ENCODE measurements at places on chromosomes 13 and 19.

- no peak for DNase-seq
Observed at GRCh38 chr13:96848286-96848685, 146.0 kb downstream of the OXGR1 start.

GRCh38 chr19:35784503-35785338 lies 9.4 kb downstream of the ARHGAP33 start:
- no peak for DNase-seq

- DNase-seq, result no peak
Observed at GRCh38 chr13:96769874-96770273, 224.4 kb downstream of the OXGR1 start.

DNA sequence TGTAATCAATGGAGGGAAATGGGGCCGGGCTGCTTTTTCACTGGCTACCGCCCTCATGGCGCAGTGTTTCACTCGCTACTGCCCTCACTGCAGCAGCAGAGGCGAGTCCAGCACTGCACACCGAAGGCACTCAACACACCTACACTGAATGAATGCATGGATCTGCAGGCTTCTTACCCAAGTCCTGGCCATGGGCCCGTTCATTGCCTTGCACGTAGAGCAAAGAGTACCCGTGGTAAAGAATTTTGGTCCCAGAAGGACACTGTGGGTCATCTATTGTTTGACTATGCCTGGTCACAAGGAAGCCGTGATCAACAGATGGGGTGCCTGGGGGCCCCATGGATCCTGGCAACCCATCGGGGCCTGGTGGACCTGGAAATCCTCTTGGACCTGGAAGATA lies 144.9 kb downstream of the COL4A1 start:
- DNase-seq, result no peak

DNA sequence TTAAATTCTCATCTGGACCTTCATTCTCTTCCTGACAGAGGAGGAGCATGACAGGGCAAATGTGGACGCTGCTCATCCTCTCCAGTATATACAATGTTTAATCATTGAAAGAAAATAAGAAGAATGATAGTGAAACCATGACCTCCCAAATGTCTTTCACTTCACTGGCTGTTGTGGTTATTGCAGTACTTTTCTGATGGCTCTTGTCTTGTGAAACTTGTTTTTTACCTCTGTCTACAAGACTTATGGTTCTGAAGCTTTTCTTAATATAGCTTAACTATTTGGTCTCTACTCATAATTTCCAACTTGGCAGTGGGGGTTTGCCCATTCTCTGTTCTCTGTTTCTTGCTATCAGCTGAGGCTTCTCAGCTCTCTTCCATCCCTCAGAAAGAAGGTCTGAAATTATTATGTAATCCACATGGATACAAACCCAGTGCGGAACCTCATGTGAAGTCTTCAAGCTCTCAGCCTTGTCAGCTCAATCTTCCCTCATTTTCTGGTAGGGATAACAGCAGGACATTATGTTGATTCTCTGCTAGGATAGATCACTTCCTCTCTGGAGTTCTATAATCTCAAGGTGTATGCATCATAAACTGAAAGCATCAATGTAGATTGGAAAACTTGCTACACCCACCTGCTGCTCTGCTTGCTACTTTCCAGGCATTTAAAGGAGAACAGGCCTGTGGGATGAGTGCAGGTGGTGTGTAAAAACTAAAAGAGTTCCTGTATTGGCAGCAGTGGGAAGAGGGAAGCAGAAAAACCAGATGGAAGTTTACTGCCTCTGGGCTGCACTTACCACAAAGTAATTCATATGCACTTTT lies 250.3 kb upstream of the HTR2A start:
- no peak for DNase-seq

- peak; percentile 65 for DNase-seq
Observed at GRCh38 chr19:48999481-49000325, 6.0 kb downstream of the RUVBL2 start.

DNA sequence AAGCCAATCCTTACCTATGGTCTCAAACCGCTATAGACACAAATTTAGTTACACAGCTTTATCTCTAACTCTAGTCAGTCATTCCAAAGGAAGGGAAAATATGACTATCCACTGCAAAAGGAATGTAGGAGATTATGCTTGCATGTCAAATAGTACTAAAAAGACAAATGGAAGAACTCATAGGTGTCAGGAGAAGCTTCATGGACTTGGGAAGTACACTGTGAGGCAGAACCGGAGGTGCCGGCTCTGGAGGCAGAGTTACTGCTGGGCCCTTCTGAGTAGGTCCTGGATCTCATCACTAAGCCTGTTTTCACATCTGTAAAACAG lies 97.5 kb downstream of the FOXO1 start:
- no peak for DNase-seq

GRCh38 chr19:23996549-23996948 lies 81.9 kb downstream of the ZNF726 start:
- DNase-seq, result no peak

GRCh38 chr19:40610396-40611064 lies 9.4 kb downstream of the LTBP4 start:
- peak; percentile 47 for DNase-seq

GRCh38 chr13:114080739-114081561 lies 51.5 kb downstream of the RASA3 start:
- no peak for DNase-seq

- no peak for DNase-seq
Observed at GRCh38 chr13:98182589-98182988, 5.5 kb upstream of the RNF113B start.

DNA sequence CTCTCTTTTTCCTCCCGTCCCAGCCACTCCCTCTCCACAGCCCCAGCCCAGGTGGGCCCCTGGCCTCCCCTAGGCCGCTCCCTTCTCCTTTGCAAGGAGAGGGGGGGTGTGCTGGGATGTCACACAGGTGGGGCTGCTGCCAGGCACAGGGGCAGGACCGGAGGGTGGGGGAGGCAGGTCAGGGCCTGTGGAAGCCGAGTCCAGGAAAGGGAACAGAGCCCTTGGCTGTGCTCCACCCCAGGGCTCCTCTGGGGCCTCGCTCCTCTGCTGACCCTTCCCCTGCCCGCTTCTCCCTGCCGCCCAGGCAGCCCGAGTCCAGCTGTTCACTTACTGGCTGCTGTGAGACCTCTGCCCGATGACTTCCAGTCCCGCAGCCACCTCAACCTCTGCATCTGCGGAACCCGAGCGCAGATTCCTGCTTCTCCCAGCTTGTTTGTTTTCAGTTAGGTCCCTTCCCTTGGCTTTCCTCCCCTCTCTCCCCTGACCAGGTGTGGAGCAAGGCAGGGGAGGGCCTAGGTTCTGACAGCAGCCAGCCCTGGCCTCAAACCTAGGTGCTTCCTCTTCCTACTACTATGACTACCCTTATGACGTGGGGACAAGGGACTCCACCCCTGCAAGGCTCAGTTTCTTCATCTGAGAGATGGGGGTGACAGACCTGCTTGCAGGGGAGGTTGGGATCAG lies 850 bp upstream of the KLK11 start:
- no peak for DNase-seq

DNA sequence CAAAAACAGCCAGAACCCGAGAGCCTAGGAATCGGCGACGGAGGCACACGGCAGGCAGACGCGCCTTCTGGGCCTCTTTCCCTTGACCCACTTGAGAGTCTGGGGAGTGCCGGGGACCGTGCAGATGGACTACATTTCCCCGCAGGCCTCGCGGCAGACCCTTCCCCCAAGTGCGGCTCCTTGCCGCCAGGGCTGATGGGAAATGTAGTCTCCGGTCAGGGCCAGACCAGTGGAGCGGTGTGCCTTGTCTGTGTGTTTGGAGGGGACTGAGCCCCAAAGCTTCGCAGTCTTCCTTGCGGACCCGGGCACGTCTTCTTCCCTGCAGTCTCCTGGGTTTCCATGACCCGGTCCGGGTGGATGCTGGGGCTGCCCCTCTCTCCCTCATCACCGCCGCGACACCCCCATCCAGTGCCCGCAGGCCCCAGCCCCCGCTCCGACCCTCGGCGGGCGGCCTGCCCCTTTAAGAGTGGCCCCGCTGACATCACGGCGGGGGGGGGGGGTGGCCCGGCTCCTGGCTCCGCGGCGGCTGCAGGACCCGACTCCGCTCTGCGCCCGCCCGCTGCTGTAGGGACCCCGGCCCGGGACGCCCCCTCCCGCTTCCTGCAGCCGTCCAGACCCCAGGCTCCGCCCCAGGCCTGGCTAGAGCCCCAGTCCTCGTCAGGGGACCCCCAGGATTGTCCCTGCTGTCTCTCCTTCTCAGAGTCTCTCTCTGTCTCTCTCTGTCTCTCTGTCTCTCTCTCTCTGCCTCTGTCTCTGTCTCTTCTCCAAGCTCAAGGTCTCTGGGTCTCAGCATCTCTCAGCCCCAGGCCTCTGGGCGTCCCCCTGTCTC lies 758 bp upstream of the CACNG7 start:
- DNase-seq, result peak; percentile 19

DNA sequence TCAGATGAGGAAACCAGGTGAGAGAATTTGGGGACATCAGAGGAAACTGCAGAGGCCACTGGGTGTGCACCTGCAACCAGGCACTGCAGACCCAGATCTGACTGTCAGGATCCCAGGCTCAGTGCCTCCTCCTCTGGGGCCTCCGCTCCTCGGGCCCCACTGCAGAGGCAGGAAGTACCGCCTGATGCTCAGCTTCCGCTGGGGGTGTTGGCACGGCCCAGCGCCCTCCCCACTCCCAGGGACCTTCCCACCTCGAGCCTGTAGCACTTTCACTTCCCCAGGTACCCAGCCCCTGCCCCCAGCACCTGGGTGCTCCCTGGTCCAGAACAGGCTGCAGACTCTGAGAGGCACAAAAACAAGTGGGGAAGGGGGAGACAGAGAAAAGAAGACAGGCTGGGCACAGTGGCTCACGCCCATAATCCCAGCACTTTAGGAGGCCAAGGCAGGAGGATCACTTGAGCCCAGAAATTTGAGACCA lies 1.4 kb upstream of the CD37 start:
- DNase-seq, result peak; percentile 42

DNA sequence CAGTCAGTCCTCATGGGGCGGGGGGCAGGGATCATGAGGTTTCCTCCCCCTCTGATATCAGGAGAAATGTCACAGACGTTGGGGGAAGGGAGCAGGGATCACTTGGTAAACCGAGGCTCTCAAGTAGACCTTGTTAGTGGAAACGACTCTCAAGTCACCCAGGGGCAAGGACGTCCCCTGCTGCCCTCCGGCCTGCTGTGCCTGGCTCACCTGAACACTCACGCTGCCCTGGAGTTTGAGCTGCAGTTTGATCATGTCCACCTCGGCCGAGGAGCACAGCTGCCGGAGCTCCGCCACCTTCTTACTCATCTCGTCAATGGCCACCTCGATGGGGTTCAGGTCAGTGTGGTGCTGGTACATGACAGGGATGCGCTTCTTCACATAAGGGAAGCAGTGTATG lies 47.6 kb upstream of the SLC15A1 start:
- no peak for DNase-seq

- no peak for DNase-seq
Observed at GRCh38 chr13:99565478-99566124, 64.3 kb downstream of the TM9SF2 start.

DNA sequence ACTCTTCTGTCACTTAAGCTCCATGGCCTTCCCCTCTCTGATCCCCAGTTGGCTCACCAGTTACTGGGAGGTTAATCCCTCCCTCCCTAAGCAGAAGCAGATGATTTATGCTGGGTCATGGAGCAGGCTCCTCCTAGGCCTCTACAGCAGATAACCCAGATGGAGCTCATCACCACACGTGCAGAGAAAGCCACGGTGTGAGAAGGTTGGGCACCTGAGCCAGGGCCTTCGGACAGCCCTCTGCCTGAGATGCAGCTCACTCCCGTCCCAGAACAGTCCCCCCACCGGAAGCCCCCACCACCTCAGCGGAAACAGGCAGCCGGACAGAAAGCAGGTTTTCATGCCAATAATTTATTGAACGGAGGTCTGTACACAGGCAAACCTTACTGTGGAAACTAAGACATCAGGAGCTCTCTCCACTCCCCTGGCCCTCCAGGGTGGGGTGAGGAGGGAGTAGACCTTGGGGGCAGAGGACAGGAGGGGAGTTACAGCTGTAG lies 9.8 kb downstream of the ZNF526 start:
- no peak for DNase-seq

DNA sequence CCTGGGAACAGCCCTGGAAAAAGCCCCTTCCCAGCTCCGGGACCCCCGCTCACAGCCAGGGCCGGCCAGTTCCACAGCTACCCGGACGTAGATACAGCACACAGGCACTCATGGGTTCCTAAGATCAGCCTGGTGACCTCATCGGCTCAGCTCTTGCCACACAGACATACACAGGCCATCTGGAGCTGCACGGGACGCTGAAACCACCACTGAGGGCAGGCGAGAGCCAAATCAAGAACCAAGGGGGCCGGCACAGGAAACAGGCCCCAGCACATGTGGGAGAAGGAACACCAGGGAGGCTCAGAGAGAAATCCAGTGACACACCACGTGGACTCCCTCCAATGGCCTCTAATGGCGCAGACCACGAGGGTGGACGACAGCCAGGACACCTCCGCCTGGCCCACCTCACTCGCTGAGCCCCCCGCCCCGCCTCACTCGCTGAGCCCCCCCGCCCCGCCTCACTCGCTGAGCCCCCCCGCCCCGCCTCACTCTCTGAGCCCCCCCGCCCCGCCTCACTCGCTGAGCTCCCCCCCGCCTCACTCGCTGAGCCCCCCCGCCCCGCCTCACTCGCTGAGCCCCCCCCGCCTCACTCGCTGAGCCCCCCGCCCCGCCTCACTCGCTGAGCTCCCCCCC lies 69.7 kb upstream of the C13orf46 start:
- no peak for DNase-seq

DNA sequence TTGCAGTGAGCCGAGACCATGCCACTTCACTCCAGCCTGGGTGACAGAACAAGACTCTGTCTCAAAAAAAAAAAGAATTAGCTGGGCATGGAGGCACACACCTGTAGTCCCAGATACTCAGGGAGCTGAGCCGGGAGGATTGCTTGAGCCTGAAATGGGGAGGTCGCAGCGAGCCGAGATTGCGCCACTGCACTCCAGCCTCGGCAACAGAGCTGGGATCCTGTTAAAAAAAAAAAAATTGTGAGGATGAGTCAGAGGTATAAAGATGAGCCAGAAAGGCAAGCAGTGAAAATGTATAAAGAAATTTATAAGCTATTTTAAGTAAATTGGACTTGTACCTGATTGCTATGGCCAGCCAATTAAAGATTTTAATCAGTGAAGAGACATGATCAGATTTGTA lies 21.1 kb downstream of the KBTBD6 start:
- no peak for DNase-seq

DNA sequence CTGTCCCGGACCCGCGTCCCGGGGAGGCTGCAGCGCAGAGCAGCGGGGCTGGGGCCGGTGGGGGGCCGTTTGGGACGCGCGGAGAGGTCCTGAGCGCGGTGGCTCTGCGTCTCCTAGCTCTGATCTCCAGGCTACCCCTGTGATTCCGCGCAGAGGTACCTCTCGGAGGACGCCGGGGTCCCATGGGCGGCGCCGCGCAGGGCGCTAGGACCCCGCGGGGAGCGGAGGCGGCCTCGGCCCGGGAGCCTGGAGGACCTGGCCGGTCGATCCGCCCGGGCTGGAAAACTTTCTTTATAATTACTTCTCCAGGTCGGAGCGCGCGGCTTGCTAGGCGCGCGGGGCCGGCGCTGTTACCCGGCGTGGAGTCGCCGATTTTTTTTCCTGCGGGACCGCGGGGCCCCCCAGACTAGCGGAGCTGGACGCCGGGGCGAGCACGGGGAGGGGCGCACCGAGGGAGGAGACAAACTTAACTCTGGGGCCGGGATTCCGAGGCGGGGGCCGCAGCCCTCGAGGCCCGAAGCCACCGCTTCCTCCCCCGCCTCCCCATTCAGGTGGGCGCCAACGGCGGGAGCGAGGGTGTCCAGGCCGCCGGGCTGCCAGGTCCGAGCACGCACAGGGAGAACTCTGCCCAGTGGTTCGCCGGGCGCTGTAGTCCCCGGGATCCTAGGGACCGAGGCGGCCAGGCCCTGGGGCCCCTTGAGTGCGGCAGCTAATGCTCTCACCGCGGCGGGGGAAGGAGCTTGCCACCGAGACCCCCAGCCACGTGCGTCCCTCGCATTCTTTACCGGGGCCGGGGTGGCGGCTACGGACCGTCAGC lies 848 bp upstream of the CEBPA start:
- DNase-seq, result no peak
